ENCODE measurements at places on chromosomes 12 and 14. TPM values are rescaled to one million over a fixed set of nuclear protein-coding genes. Genes with fewer than 3 reads are reported as not detected.

Gene STYK1
- 3.1 TPM for total RNA-seq

DNA sequence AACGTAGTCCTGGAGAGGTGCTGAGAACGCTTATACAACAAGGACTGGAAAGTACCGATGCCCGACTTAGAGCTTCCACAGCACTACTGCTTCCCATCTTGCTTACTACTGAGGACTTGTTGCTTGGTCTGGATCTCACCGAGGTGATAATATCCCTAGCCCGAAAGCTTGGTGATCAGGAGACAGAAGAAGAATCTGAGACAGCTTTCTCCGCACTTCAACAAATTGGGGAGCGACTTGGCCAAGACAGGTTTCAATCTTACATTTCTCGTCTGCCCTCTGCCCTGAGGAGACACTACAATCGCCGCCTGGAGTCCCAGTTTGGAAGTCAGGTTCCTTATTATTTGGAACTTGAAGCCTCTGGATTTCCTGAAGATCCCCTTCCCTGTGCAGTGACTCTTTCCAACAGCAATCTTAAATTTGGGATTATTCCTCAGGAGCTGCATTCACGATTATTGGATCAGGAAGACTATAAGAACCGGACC is 1.1 kb downstream of the TOGARAM1 start:
- H3K27me3 ChIP-seq: no peaks in the 10 kb centered on the region
- H3K27ac ChIP-seq: no peak overlapping the region
- peaks cover 49% of the 10 kb centered on the region for H3K4me1 ChIP-seq
- no peak overlapping the region for H3K4me3 ChIP-seq

Gene SMIM41
- total RNA-seq: not detected

GRCh38 chr12:64650762-64651161 is 40.5 kb downstream of the RASSF3 start:
- peaks cover 25% of the 10 kb centered on the region for H3K4me1 ChIP-seq
- H3K4me3 ChIP-seq: no peak overlapping the region
- no peaks in the 10 kb centered on the region for H3K27me3 ChIP-seq
- H3K27ac ChIP-seq: no peak overlapping the region

DNA sequence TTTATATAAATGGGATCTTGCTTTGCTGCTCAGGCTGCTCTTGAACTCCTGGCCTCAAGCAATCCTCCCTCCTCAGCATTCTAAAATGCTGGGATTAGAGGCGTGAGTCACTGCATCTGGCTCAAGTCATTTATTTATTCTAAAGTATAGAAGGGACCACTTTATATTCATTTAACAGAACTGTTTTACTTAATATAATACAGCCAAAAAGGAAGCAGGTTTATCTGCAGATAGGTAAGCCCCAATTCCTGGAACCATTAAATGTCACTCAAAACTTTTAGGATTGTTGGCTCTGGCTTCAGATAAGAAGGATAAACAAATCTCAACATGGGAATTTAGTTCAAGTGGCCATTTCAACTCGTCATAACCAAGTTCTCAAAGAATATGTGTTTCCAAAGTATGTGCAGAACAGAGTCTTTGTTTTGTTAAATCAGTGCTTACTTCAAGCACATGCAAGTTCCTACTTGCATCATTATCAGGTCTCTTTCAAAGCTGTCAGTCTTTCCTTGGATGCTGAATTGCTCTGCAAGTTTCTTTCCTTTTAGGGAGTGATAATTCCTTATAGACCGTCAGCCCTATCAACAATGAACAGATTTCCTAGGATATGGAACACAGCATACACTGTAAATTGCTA is 60.4 kb downstream of the KITLG start:
- no peak for DNase-seq
- no peaks in the 10 kb centered on the region for H3K4me1 ChIP-seq
